ENCODE measurements at places on chromosomes 16 and 17.

GRCh38 chr16:2025251-2025650, 1.5 kb upstream of the NHERF2 start:
- DNase-seq: no peak

DNA sequence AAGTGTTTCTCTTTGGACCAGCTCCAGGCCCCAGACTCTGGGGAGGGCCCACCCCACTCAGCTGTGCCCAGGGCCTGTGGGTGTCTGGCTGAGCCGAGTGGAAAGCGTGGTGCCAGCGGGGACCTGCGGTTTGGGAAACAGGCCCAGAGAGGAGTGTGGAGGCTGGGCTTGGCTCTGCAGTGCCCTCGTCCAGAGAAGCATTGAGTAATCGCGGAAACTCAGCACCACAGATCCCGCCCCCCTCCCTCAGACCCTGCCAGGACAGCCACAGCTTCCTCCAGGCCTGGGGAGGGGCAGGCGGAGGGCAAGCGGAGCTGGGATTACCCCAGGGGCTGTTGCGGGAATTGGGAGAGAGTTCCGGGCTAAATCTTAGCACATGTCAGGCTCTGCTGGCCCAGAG, 14.6 kb upstream of the PITPNA start:
- DNase-seq: peak; percentile 88

- DNase-seq: no peak
Observed at GRCh38 chr17:38431346-38432145, 3.3 kb downstream of the ARHGAP23 start.

DNA sequence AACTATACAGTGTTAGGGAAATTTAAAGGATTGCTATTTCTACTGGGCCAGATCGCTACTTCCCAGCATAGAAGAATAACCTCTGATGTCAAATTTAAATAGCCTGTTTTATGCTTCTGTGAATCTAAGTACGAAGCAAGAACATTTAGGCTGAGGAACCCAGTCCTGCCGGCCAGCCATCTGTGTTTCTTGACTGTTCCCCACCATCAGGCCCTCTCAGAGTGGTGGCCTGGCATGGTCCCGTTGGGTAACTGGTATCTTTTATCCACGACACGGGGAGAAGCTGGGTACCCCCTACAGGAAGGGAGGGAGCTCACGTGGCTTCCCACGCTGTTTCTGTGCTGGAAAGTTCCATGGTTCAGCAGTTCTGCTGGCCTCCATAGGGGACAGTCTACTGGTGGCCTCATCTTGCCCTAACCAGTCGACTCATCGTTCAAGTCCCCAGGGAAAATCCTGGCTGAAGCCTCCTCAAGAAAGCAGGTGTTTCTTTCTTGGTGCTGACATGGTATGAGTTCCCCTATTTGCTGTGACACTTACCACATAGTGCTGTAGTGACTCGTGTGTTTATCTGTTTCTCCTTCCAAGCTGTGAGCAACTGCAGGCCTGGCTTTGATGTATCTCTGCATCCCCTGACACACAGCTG, 201.7 kb upstream of the NLRP1 start:
- no peak for DNase-seq
